Fibroblast of skin of scalp (primary cell): ENCODE measurements at places on chromosomes 12 and 14.
A peak's percentile ranks its signal among the peaks of the same experiment; 100 is the strongest.

- no peak for DNase-seq
Observed at GRCh38 chr14:38743966-38744584, 359.0 kb downstream of the SEC23A start.

- peak; percentile 26 for DNase-seq
Observed at GRCh38 chr14:73462048-73462715, 3.8 kb upstream of the NUMB start.

- DNase-seq = no peak
Observed at GRCh38 chr12:100518376-100518775, 44.7 kb downstream of the NR1H4 start.

DNA sequence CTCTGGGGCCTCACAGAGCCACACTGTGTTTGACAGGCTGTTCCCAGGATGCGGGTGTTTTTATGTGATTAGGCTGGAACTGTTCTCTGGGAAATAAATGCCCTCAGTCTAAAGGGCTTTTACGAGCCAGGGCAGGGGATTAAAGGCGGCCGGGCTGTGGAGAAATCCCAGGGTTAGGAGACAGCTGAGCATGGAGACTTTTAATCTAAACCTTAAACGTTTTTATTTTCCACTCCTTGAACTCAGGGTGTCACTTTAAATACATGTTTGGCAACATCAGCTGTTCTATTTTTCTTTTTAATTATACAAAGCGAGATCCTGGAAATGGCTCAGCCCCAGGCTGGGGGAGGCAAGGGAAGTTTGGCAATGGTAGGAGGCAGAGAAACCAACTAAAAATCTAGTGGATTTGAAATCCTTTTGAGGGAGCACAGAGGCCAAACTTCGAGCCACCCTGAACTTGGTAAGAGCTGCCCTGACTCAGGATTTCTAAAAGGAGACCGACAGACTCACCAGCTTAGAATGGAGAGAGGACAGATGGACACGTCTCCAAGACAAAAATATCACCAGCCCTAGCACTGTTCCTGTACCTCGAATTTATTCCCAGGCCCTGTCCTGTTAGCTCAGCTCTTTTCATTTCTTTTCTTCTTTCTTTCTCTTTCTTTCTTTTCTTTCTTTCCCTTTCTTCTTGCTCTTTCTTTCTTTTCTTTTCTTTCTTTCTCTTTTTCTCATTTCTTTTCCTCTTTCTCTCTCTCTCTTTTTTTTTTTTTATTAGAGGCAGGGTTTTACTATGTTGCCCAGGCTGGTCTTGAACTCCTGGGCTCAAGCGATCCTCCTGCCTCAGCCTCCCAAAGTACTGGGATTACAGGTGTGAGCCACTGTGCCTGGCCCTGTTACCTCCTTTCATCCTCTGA, 15.8 kb upstream of the ORAI1 start:
- no peak for DNase-seq

DNA sequence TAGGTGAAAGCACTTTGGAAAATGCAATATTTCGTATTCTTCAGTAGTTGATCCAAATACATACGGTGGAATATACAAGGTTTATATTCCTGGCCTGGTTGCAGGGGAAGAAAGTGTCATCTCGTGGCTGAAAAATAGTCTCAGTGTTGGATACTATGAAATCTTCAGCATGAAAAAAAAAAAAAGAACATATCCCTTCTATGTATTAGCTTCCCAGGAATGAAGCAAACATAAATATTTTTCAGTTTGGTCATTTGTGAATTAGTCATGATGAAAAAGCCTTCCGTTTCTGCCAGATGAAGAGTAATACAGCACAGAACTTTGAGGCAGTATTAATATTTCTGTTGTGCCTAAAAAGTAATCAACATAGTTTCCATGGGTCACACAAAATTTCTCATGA, 36.7 kb downstream of the FLRT2 start:
- DNase-seq = peak; percentile 85

DNA sequence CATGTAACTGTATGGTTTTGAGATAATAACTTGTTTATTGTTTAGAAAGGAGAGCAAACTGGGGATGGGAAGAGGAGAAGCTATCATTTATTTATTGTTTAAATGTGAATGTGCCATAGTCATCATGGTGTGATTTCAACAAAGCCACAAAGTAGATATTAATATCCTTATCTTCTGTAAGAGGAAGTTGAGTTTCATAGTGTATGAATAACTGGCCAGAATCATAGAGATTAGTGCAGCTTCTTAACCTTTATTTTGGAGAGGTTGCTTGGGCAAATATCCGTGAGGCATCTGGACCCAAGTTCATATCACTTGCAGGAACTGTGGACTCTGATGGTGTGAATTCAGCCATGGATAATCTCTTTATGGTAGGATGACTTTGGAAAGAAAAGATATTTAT, 26.8 kb upstream of the LYZ start:
- DNase-seq = no peak

DNA sequence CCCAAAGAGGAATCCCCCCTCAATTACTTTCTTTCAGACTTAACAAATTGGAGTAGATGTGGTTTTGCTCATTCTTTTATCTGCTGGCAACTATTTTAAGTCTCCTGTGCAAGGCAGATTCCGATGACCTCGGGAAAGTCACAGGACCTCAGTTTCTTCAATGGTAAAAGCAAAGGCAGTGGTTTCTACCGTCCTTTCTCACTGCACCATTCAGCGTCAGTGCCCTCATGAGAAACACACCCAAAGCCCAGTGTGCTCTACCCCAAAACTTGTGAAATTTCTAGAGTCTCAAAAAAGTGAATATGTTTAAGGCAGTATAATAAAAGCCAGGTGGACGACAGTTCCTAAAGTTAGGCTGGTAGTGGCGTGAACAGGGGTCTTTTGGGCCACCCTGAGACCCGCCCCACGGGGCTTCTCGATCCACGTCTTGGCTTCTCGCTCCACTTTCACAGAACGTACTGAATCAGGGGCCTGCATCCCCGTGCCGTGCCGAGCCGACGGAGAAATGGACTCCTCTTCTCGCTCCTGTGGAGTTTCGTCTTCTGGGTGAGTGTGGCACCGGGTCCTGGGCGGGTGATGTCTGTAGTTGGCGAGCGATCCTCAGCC, 1.3 kb upstream of the ARHGAP5 start:
- DNase-seq = no peak

GRCh38 chr14:71261206-71261605, 353.9 kb downstream of the PCNX1 start:
- DNase-seq = peak; percentile 84

DNA sequence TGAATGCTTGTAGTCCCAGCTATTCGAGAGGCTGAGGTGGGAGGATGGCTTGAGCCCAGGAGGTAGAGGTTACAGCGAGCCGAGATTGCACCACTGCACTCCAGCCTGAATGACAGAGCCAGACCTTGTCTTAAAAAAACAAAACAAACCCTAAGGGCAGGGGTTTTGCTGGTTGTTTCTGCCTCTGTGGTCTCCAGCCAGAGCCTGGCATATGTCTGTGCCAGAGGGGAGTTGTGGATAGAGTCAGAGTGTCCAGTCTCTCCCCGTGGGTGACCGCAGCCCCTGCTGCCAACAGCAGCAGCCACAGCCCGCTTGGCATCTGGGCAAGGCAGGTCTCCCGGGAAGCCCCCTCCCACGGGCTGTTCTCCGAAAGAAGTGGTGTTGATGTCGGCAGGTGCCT, 37.6 kb downstream of the MVK start:
- no peak for DNase-seq

GRCh38 chr12:61369241-61369910, 890.8 kb upstream of the USP15 start:
- DNase-seq = no peak

- DNase-seq = no peak
Observed at GRCh38 chr12:111283966-111284365, 84.9 kb downstream of the PHETA1 start.

DNA sequence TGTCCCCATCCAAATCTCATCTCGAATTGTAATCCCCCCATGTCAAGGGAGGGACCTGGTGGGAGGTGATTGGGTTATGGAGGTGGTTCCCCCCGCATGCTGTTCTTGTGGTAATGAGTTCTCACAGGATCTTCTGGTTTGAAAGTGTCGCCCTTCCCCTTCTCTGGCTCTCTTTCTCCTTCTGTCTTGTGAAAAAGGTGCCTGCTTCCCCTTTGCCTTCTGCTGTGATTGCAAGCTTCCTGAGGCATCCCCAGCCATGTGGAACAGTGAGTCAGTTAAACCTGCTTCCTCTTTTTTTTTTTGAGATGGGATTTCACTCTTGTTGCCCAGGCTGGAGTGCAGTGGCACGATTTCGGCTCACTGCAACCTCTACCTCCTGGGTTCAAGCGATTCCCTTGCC, 104.0 kb downstream of the CCDC91 start:
- DNase-seq = no peak

DNA sequence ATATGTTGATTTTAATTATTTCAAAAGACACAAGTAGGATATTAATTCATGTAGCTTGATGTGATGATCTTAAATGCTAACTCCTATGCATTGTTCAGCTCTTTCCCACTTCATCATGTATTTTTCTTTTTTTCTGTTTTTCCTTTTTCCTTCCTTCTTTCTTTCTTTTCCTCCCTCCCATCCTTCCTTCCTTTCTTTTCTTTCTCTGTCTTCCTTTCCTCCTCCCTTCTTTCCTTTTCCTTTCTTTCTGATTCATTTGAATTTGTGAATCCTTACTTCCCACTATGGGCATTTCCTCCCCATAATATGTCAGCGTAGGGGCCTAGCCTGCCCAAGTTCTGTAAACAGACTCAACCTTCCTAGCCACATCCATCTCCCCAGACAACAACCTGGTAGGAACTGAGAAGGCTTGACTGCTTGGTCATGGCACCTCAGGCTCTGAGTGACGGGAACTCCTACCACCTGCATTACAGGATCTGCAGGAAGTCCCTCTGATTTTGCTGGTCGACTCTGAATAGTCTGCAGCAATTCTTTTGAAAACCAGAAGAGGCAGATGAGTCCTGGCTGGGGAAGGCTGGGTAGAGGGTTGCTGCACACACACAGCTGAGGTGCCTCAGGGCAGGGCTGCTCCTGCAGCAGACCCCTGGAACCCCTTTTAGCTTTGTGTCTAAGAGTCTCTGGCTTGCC, 33.4 kb upstream of the BHLHE41 start:
- DNase-seq = no peak

- no peak for DNase-seq
Observed at GRCh38 chr12:107372229-107372658, 278.9 kb upstream of the CRY1 start.

DNA sequence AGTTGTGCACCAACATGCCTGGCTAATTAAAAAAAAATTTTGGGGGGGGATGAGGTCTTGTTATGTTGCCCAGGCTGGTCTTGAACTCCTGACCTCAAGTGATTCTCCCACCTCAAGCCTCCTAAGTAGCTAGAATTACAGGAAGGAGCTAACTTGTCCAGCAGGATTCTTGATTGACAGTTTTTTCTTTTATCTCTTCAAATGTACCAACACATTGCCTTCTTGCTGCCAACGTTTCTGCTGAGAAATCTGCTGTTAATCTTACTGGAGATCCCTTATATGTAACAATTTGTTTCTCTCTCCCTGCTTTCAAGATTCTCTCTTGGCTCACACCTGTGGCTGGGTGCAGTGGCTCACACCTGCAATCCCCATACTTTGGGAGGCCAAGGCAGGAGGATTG, 22.4 kb upstream of the MARK3 start:
- no peak for DNase-seq

DNA sequence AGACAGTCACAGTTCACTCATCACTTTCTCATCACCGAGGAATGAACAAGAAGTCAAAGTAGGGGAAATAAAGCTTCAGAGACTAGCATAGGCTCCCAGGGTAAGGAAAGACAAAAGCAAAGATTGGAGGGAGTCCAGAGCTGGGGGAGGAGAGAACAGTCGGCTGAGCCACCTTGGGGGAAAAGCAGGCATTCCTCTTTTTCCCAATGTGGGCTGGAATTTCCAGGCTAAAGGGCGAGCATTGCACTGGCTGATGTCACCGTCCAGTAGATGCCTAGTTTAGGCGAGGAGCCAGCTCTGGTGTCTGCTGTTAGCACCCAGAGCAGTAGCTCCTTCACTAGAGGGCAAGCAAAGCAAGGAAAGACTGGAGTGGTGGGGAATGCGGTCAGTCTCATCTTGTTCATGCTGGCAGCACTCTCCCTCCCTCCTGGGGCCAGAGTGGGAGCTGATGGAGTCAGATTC, 8.5 kb upstream of the KRT75 start:
- DNase-seq = peak; percentile 92

DNA sequence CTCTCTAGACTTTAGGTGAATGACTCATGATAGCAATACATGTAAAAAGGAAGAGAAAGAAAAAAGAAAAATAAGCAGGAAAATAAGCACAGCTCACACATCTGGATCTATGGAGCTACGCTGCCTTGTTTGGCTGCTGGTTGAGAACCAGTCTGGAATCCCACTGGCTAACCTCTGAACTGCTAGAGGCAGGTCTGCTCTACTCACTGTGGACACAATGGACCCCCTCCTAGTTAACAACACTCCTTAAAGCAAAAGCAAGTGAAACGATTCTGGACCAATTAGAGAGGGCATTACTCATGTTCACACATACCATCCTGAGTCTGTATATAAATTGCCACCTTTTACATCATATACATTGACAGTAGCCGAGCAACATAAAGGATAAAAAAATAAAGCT, 383.2 kb upstream of the FLRT2 start:
- no peak for DNase-seq

DNA sequence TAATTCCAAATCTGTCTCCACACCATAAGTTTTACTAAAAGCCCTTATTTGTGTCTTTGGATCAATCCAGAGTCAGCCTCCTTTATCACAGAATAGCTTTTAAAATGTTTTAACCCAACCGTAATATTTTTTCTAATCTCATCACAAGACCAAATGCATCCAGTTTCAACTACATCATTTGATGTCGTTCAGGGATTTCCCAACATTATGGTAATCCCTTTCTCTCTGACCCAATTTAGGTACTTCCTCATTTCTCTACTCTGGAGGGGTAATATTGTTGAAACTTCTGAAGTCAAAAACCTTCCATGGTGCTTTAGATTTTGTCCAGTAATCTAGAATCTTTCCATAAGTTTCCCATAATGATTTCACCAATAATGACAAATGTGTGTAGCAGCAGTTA, 596.8 kb downstream of the SOX5 start:
- no peak for DNase-seq

GRCh38 chr14:34329301-34329700, 132.7 kb downstream of the SPTSSA start:
- no peak for DNase-seq

- no peak for DNase-seq
Observed at GRCh38 chr14:68661226-68662225, 131.3 kb downstream of the ZFP36L1 start.

DNA sequence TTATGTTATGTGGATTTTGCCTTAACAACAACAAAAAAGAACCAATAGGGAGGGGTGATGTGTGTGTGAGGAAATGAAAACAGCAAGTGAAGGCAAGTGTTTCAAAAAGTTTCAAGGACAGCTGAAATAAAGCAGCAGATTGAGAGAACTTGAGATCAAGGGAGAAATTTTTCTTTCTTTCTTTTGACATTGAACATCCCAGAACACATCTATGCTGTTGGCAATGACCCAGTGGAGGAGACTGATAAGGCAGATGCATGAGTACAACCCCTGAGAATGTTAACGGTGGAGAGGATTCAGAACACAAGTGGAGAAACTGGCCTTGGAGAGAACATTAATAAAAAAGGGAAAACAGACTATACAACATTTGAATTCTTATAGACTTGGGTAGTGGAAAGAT, 2.9 kb downstream of the LLPH start:
- no peak for DNase-seq
